Stimulated activated naive CD8-positive, alpha-beta T cell treated with anti-CD3 and anti-CD28 coated beads, Interleukin-15, amount 100 ng/mL, for 72 hours (primary cell): ENCODE measurements at places on chromosomes 1 and 21.
A peak's percentile ranks its signal among the peaks of the same experiment; 100 is the strongest.

DNA sequence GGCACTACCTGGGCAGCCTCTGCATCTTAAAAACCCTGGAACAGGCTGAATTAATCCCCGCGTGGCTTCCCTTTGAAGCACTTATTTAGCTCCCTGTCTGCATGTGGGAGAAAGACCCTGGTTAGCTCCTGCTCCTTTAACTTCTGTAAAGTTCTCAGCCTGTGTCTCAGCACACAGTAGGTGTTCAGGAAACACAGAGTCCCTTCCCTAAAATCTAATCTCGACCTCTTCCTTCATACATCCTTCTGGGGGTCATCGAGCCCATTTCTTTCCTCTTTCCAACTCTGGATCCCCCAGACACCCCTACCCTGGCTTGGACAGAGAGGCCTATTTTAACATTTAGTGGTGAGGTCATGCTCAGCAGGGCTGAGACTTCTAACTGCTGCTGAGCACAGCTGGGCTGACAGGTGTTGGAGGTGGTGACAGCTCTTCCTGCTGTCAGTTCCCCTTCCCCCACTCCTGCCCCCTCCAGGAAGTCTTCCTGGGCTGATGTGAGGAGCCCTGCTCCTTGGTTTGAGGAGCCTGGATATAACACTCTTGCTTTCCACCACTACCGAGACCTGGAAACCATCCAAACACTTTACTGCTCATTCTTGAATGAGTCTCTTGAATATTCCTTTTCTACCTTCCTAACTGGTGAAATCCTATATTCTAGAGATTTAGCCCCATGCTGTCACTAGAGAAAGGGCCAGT, 5.3 kb downstream of the E2F2 start:
- no peak for DNase-seq

DNA sequence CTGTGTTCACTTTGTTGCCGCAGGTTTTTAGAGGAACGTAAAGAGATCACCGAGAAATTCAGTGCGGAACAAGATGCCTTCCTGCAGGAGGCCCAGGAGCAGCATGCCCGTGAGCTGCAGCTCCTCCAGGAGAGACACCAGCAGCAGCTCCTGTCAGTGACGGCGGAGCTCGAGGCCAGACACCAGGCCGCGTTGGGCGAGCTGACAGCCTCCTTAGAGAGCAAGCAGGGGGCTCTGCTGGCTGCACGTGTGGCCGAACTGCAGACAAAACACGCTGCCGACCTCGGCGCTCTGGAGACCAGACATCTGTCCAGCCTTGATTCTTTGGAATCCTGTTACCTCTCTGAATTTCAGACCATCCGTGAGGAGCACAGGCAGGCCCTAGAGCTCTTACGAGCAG, 42.6 kb downstream of the PCNT start:
- DNase-seq = no peak

DNA sequence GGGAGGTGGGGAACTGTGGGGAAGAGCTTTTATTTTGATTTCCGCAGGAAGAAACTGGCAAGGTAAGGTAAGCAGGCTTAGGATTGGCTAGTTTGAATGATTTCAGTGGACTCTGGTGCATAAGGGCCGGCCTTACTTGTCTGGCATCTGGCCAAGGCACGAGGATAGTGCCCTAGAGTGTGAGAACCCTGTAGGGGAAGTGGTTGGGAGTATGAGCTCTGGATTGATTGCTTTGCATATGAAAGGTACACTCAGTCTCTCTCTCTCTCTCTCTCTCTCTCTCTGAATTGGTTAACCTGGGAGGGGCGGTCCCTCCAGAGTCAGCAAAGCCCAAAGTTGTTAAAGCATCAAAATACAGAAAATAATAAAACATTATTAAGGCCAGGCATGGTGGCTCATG, 463.0 kb downstream of the SIPA1L2 start:
- DNase-seq = no peak

- peak; percentile 54 for DNase-seq
Measured at GRCh38 chr1:6348511-6349191, 44.9 kb downstream of the ACOT7 start.

- DNase-seq = no peak
Measured at GRCh38 chr1:61157468-61157987, 75.2 kb downstream of the NFIA start.

- DNase-seq = no peak
Measured at GRCh38 chr1:173191011-173191705, 16.0 kb downstream of the TNFSF4 start.

GRCh38 chr1:13921190-13921589, 221.2 kb downstream of the PRDM2 start:
- DNase-seq = no peak

DNA sequence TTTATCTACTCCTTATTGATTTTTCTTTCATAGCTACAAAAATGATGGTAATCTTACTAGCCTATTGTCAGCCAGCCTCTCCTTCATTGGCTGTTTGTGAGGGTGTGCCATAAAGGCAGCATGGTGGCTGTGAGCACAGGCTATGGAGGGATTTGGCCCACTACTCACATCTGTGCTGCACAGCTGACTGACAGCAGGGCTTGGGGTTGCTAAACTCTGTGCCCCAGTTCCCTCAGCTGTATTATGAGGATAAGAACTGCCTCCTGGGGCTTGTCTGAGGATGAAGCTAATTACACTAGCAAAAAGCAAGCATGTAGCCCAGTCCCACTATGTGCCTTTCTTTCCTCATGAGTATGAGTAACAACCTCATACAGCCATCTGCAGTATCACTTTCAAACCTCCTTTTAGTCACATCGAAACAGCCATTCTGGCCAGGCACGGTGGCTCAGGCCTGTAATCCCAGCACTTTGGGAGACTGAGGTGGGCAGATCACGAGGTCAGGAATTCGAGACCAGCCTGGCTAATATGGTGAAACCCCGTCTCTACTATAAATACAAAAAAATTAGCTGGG, 66.2 kb downstream of the COQ8A start:
- no peak for DNase-seq

- DNase-seq = no peak
Measured at GRCh38 chr1:6807782-6808181, 22.5 kb downstream of the CAMTA1 start.

DNA sequence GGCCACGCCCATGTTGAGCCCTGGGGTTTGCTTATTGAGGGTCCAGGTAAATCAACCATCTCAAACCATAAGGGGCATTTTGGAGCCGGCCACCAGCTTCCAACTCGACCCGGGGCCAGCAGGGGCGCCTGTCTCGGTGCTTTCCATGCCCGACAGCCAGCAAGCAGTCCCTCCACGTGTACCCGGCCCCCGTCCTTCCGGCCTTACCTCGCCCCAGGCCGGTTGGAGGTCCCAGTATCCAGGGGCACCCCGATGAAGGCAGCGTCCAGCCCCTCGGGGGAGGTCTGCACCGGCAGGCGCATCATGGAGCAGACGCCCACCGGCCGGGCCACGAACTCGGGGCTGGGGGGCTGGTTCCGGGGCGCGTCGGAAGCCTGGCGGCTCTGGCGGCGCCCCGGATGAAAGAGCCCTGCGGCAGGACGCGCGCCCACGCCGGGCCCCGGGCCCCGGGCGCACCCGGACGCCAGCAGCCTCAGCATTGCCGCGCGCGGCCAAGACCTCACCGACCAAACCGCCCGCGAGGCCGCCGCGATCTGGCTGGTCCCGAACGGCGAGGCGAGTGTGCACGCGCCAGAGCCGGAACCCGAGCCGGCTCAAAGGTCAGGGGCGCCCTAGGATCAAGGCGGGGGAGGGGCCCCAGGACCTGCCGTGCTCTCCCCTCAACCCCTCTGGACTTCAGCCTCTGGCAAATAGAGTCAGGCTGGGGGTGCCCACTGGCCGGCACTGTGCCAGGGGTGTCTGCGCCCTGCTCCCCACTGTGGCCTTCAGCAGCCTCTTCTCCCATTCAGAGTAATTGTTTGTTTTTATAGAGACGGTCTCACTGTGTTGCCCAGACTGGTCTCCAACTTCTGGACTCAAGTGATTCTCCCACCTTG, at the start of gene AGMAT:
TSS of gene AGMAT (minus strand) at position 563 of the 875 bp plus-strand sequence. CDS start at position 479, 84 bp downstream.
- peak; percentile 80 for DNase-seq

- no peak for DNase-seq
Measured at GRCh38 chr1:203359010-203359571, 8.2 kb upstream of the FMOD start.

DNA sequence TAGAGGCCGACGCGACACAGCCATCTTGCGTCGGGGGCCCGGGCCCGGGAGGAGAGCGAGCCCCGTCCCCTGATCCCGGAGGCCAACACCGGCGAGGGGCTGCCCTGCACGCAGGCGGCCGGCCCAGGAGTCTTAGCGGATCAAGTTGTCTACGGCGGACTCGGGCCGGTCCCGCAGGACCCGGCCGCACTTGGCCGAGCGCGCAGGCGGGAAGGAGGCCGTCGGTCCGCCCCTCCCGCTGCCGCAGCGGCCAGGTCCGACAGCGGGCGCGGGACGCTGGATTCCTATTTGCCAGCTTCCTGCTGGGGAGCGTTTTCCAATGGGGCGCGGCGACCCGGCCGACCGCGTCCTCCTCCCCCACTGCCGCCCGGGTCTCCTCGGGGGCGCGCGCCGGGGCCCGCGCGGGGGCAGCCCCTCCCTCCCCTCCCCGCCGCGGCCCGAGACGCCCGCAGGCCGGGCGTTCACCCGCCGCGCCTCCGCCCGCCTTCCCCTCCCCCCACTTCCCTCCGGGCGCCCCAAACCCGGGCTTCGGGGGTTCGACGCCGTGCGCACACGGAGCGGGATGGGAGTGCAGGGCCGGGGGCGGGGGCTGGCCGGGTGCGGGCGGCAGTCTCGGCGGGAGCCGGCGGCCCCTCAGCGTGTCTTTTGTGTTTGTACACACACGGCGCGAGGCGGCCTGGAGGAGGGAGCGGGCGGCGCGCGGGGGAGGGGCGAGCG, 517 bp upstream of the H3-3A start:
- DNase-seq = no peak

GRCh38 chr21:45820171-45821091, 161.1 kb upstream of the COL6A1 start:
- DNase-seq = peak; percentile 82

GRCh38 chr1:197066719-197067456, at the start of gene F13B:
Gene F13B, minus strand, starts transcription at chr1:197067260. Its CDS starts 37 bp downstream, at chr1:197067223.
- DNase-seq = no peak

DNA sequence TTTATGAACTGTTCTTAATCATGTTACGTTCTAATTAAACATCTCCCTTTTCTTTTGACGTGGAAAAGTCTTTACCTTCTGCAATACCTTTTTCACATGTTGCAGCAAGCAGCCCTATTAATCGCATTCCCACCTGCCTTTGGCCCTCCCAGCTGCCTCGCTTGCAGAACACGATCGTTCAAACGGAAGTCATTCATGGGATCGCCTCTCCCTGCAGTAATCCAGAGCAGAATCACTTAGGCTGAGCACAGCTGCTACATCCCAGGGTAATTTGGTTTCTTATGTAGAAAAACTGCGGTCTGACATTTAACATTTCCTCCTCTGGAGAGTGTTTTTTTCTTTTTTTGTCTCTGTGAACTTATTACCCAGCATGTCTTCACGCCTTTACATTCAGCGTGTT, 206.3 kb downstream of the KIF26B start:
- no peak for DNase-seq

GRCh38 chr1:36122062-36123030, 2.7 kb downstream of the COL8A2 start:
- no peak for DNase-seq

GRCh38 chr1:36273024-36273423, 33.1 kb upstream of the SH3D21 start:
- DNase-seq = no peak

DNA sequence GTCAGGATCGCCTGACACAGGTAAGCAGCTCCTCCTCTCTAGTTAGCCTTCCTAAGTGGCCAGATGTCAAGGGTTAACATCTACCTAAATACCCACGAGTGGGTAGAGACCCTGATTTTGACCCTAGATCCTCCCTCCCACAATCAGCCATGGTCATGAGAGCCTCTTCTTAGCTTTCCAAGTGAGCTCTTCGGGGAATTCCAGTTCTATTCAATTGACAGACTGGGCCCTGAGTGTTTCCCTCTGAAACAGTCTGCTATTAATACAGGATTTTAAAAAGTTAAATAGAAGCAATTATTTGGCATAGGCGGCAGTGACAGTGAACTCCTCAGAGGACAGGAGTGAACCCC, 28.1 kb downstream of the C2CD2 start:
- DNase-seq = no peak

DNA sequence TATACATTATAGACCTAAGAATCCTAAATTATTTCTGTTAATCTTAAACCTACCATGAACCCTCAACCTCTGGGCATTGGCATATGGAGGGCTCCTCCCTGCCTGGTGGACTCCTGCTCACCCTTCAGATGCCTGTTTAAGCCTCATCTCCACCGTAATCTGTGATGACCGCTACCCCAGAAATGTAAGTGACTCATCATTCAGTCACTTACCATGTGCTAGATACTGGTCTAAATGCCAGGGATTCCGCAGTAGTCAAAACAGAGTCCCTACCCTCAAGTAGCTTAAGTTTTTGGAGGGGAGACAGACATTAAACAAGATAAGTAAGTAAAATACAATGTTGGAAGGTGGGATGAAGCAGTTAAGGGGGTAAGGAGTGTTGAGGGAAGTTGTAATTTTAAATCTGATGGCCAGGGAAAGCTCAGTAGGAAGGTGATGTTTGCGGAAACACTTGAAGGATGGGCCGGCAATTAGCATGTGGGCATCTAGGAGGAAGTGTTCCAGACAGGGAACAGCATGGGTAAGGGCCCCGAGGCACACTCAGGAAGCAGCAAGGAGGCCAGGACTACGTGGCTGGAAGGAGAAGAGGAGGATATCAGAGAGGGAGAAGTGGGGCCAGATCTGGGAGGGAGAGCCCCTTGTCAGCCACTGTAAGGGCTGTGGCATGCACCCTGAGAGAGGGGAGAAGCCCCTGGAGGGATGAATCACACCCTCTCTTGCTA, 141.7 kb upstream of the HOOK1 start:
- peak; percentile 21 for DNase-seq

DNA sequence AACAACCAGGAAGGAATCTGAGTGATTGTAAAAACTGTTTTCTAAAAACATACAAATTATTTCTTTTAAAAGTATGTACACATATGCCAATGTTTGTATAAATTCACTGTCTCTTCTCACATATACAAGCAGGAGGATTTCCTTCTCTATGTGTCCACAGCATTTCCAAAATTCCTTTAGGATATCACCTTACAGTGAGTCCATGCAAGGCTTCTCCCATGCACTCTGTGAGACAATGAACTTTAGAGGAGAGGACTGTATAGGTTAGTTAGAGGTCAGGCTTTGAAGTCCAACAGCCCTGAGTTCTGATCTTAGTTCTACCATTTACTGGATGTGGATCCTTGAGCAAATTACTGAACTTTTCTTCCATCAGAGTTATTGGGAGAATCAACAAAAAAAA, 34.1 kb upstream of the USH2A start:
- no peak for DNase-seq

DNA sequence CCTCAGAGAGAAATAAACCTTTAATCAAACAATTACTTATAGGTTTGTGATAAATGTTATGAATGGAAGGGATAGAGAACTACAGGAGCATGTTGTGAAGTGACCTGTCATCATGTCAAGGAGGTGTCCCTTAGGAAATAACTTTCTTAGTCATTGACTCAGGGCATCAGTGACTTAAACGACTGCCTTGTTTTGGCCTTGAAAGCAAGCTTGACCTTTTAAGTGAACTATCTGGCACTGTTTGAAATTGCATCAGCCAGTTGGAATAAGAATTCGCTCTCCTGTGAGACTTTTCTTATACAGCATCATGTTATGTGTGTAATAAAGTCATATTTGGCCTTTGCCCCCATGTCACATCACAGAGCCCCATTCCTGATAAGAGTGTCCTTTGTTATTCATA, 30.9 kb downstream of the LRRC8B start:
- no peak for DNase-seq
